ENCODE measurements at places on chromosomes 16 and 17. TPM values are rescaled to one million over a fixed set of nuclear protein-coding genes. Genes with fewer than 3 reads are reported as not detected.

SOX8 gene
- under 0.01 TPM for total RNA-seq

TBC1D3E gene
- total RNA-seq = not detected

CDT1 gene
- total RNA-seq = 3.6 TPM

AANAT gene
- not detected for total RNA-seq

MT2A gene
- total RNA-seq = 76.5 TPM

MLKL gene
- 4.6 TPM for total RNA-seq

TAC4 gene
- total RNA-seq = not detected

CSH2 gene
- not detected for total RNA-seq

FBXW10B gene
- total RNA-seq = 0.50 TPM

GSDMA gene
- not detected for total RNA-seq

ABCA6 gene
- 23.1 TPM for total RNA-seq

KRT27 gene
- total RNA-seq = not detected

CIBAR2 gene
- total RNA-seq = not detected

ATF7IP2 gene
- total RNA-seq = 1.2 TPM

IRX3 gene
- total RNA-seq = 0.33 TPM

KRT15 gene
- not detected for total RNA-seq

RDM1 gene
- under 0.01 TPM for total RNA-seq

PRSS8 gene
- total RNA-seq = not detected

CCL5 gene
- total RNA-seq = not detected

KRTAP4-3 gene
- not detected for total RNA-seq

PRAC1 gene
- not detected for total RNA-seq

PLA2G10 gene
- total RNA-seq = not detected

SCIMP gene
- total RNA-seq = not detected

LRRC37A2 gene
- total RNA-seq = 5.0 TPM

CDH3 gene
- total RNA-seq = not detected

KRTAP2-2 gene
- not detected for total RNA-seq

ATAD5 gene
- total RNA-seq = 0.77 TPM

C16orf46 gene
- total RNA-seq = not detected

C16orf96 gene
- total RNA-seq = under 0.01 TPM

MYH3 gene
- 0.50 TPM for total RNA-seq

MT1H gene
- total RNA-seq = not detected

KCTD19 gene
- under 0.01 TPM for total RNA-seq
